SHP77 treated with DMSO at 0.1 percent for 48 hours (cell line): ENCODE measurements at places on chromosomes 13 and 19.

GRCh38 chr19:39645800-39646411 is 9.8 kb upstream of the LGALS16 start:
- no peak for DNase-seq

- no peak for DNase-seq
Measured at GRCh38 chr13:80430561-80430960, 89.6 kb upstream of the SPRY2 start.

DNA sequence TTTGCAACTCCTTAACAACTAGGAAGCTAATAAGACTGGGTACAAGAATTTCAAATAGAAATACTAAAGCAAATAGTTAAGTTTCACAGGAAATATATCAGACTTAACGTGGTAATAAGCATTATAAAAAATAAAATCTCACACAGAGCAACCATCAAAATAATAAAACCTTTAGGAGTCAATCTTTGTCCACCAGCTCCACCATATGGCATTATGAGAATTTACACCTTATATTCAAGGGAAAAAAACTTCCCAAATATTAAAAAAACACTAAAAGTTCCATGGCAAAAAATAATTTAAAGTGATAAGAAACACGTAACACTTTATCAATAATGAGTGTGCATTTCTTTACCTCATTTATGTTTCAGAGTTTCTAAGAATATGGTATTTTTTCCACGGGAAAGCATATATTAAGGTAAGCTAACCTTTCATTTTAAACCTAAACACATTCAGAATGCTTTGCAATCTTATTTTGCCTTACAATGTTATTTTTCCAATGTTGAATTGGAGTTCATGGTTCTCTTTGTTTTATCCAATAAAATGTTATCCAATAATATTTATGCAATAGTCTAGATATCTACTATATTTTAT is 423.2 kb upstream of the SGCG start:
- DNase-seq: no peak

DNA sequence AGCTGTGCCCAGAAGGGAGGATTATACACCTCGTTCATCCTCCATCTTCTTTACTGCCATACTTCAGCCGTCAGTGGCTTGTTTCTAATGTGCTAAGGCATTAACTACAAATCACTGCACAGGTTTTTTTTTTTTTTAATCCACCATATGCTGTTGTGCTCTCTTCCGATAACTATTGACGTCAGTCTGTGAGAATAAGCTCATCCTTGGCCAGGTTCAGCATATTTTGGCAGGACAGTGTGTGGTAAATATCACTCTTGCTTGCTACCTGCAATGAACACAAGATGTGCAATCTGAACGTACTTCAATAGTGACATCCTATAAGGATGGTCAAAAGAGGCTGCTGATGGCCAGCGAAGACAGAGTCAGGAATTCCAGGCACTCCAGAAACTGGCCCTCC is 2030.7 kb upstream of the PCDH20 start:
- DNase-seq: no peak

DNA sequence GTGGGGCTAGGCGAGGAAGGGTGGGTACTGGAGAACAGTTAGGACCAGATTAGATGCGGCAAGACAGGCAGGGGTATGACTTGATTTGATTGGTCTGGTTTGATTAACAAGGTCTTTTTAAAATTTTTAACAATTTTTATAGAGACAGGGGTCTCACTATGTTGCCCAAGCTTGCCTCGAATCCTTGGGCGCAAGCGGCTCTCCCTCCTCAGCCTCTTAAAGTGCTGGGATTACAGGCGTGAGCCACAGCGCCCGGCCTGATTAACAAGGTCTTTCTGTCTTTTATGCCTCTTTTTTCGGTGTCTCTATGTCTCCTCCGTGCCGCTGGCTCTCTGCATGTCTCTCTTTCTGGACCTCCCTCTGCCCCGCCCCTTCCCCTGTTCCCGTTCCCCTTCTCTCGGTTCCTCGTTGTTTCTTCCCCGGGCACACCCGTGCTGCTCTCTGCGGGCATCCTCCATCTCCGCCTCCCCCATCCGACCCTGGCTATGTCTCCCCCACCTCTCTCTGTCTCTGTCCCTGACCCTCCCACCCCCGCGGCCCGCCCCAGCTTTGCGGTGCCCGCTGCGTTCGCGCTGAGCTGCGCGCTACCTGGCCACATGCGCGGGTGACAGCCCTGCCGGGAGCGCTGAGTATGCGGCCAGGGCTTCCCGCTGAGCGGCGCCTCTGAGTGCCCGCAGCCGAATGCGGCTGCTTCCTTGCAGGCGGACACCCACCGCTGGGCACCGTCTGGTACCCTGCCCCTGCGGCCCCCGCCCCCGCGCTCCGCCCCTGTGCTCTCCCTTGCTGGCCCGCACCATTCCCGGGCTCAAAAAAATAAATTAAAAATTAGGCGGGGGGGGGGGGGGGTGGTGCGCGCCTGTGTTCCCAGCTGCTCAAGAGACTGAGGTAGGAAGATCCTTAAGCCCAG is 8.1 kb upstream of the SDHAF1 start:
- peak; percentile 14 for DNase-seq

GRCh38 chr13:23516190-23516589 is 54.0 kb upstream of the TNFRSF19 start:
- no peak for DNase-seq

DNA sequence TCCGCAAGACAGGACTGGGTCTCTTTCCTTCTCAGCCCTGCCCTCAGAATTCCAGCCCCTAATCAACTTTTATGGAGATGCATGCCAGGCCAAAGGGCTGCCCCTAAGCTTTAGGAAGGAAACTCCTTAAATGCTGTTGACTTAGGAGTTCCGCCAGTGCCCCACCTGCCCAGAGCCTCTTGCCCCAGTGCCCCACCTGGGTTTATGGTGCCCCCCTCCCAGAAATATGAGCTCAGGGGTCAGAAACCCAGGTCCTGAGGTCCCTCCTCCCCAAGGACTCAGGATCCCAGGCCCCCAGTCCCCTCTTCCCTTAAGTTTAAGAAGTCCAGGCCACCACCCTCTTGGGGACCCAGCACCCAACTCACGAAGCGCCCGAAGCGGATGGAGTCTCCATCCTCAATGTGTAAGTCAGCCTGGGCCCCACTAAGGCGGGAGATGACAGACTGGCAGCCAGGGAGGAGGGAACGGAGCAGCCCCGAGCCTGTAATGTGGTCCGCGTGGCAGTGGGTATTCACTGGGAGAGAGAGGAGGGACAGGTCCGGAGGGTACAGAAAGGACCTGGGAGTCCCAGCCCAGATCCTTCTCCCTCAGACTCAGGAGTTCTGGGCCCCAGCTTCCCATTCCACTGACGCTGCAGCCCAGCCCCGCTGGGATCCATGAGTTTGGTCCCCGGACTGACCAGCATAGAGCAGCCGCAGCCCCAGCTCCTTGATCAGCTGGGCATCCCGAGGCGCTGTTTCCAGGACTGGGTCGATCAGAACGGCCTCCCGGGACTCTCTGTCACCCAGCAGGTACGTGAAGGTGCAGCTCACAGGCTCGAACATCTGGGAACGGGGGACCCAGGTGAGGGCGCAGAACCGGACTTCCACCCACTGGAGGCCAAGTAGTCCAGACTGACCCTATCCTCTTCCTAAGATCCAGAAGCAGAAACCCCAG is 897 bp downstream of the ETHE1 start:
- no peak for DNase-seq

- DNase-seq: no peak
Measured at GRCh38 chr13:86839221-86839620, 832.0 kb upstream of the SLITRK5 start.

DNA sequence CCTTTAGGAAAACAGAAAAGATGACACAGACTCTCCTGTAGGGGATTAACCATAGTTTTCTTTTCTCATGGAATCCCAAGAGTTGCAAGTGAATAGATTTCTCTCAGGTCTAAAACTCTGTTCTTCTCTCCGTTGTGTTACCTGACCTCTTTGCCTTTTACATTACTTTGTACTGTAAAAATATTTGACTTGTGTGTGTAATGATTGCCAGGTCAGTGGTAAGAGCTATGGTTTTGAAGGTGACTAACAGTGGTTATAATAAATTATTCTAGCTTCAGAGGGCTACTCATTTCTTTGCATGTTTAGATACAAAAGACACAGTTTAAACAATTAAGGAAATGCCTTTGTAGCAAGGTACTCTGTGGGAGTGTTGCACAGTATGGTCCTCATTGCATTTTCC is 23.0 kb upstream of the PSG2 start:
- no peak for DNase-seq

DNA sequence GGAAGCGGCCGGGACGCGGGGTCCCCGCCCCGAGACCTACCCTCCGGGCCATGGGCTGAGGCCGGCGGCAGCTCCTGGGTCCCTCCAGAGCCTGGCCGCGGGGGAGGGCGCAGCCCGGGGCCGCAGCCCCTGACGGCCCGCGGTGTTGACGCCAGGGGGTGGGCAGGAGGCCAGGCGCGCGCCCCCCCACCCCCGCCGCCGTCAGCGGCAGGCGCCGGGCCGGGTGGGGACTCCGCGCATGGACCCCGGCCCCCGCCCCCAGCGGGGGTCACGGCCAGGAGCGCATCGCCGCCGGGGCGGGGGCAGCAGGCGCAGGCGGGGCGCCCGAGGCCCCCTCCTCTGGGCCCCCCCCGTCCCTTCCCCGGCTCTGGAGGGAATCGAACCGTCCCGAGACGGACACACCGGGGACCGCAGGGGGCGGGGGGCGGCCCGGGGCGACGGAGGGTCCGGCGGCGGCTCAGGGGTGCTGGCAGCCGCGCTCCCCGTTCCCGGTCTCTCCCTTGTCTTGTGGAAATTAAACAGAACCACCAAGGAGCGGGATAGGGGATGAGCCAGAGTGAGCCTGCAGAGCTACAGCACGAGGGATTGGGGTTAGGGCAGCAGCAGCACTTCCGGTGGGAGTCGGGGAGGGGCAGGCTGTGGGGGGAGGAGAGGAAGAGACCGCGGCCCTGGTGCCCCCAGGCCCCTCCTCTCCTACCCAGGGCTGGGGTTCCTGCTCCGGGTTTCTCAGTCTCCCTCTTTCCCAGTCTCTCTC is at the start of gene MEIS3:
Gene MEIS3 (minus strand): TSS at position 498 of the 754 bp plus-strand sequence. CDS start 446 bp downstream, at position 52.
- DNase-seq: no peak

DNA sequence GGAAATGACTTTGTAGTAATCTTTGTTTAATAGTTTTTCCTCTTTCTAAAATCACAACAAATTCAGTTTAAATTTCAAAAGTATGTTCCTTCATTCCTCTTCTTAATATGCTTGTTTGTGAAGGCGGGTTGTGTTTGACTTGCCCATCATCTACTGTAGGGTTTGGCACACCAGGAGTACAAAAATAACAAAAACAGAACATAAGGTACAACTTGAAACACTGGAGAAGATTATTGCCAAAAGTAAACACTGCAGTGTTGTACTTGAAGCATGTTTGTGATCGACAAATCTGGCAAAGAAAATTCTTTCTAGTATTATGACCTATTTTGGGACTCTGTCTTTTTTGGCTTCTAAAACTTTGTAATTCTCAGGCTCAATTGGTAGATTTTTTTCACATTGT is 518.6 kb downstream of the SLITRK5 start:
- DNase-seq: no peak

- no peak for DNase-seq
Measured at GRCh38 chr19:18883526-18884304, 12.2 kb downstream of the CERS1 start.

- DNase-seq: no peak
Measured at GRCh38 chr13:76474356-76474755, 411.8 kb downstream of the KCTD12 start.

DNA sequence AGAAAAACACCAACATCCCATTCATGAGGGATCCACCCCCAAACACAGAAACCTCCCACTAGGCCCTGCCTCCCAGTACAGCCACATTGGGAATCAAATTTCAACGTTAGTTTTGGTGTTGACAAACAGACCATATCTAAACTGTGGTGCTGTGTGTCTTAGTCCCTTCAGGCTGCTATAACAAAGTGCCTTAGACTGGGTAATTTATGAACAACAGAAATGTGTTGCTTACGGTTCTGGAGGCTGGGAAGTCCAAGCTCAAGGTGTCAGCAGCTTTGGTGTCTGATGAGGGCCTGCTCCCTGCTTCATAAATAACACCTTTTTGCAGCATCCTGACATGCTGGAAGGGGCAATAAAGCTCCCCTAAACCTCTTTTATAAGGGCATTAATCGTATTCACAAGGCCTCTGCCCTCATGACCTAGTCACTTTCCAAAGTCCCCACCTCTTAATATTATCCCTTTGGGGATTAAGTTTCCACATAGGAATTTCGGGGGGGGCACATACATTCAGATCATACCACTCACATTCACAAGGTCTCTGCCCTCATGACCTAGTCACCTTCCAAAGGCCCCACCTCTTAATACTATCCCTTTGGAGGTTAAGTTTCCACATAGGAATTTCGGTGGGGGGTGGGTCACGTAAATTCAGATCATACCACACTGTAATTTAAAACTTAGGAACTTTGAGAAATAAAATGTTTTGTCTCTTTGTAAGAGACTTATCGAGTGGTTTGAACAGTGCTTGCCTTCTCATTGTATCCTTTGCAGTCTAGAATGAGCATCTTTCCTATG is 27.5 kb downstream of the ZNF507 start:
- DNase-seq: no peak

DNA sequence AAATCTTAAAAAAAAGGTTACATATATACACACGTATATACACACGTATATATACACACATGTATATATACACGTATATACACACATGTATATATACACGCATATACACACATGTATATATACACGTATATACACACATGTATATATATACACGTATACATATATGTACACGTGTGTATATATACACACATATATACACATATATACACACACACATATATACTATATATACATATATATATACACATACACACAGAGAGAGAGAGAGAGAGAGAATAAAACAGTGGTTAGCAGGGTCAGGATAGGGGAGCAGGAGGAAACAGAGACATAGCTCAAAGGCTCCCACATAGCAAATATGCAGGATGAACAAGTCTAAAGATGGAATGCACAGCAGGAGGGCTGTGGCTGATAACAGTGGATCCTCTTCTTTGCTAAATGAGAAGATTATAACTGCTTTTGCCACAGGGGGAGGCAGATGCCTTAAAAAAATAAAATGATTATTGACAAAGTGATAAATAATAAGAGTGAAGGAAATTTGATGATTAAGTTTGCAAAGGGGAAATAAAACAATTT is 714.5 kb downstream of the UQCRFS1 start:
- no peak for DNase-seq

DNA sequence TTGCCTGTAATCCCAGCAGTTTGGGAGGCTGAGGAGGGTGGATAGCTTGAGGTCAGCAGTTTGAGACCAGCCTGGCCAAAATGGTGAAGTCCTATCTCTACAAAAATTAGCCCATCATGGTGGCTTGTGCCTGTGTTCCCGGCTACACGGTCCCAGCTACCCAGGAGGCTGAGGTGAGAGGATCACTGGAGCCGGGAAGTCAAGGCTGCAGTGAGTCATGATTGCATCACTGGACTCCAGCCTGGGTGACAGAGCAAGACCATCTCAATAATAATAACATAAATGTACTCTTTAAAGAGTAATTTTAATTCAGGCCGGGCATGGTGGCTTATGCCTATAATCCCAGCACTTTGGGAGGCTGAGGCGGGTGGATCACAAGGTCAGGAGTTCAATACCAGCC is 38.7 kb downstream of the SKA3 start:
- no peak for DNase-seq
